NCI-H748 treated with DMSO at 0.1 percent for 48 hours (cell line): ENCODE measurements at places on chromosomes 2 and 18.

DNA sequence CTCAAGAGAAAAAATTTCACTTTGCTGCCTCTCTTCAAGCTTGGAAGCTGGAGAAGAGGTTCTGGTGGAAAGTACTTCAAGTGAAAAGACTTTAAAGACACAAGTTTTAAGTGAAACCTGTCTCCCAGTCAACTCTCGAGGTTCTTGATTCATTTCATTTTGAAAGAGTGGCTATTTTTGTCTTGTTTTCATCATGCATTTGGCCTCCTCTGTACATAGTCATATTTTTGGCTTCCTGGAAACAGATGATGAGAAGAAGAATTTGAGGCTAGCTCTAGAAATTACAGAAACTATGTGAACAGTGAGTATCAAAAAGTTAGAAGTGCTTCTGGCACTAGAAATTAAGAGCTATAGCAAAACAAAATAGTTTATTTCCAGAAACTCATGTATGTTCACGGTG is 124.8 kb downstream of the DTNA start:
- DNase-seq: no peak

DNA sequence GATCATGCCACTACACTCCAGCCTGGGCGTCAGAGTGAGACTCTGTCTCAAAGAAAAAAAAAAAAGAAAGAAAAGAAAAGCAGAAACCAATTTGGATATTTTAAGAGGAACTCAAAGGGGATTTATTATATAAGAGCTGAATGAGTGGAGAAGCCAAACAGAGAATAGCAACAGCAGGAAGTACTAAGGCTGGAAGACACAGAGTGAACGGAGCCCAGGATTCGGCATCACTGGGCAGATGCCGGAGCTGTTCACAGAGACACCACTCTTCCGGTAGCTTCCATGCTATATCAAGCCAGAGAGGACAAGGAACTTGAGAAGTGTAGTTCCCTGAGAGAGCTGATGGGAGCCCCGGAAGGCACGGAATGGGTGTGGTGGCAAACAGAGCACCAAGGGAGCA is 47.0 kb upstream of the CABLES1 start:
- no peak for DNase-seq

DNA sequence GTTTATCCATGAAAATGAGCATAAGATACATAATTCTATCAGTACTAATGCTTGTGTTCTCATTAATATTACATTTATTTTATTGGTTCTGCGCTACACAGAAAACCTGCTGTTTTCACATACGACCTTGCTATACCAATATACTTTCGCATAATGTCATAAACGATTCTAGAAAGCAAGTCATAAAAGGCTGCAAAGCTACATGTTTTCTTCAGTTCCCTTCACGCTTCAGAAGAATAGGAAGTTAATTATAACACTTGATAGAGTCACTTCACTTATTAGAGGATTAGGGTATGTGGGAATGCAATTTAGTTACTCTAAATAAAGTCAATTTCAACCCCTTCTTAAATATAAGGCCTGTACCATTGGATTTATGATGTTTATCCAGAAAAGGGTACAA is 29.0 kb downstream of the PSME4 start:
- DNase-seq: no peak

DNA sequence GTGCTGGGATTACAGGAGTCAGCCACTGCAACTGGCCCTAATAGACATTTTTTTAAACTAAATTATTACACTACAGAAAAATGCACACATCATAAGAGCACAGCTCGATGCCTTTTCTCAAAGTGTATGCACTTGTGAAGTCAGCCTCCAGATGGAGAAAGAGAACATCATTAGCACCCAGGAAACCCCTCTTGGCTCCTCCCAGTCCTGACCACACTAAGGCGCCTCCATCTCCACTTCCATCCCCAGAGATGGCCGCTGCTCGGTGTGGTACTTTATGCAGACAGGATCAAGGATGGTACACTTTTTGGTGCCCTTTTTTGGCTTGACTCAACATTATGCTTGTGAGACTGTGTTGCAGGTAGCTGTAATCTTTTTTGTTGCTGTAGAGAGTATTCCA is 34.8 kb downstream of the RRM2 start:
- no peak for DNase-seq
